ENCODE measurements at places on chromosomes 5 and 9.

DNA sequence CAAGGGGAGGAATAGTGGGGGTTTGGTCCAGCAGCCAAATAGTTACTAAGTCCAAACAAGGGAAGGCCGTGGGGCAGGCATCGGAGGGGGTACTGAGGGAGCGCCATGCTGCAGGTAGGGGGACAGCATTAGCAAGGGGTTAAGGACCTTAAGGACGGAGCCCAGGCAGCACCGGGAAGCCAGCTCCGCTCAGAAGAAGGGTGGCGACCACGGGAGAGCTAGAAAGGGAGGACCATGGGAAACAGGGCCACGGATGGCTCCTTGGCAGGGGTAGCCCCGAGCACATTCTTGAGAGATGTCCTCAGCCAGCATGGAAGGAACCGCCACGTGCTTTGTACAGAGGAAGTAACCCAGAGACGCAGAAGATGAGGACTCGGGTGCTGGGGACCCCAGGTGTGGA, 76.2 kb upstream of the STXBP1 start:
- DNase-seq: no peak

DNA sequence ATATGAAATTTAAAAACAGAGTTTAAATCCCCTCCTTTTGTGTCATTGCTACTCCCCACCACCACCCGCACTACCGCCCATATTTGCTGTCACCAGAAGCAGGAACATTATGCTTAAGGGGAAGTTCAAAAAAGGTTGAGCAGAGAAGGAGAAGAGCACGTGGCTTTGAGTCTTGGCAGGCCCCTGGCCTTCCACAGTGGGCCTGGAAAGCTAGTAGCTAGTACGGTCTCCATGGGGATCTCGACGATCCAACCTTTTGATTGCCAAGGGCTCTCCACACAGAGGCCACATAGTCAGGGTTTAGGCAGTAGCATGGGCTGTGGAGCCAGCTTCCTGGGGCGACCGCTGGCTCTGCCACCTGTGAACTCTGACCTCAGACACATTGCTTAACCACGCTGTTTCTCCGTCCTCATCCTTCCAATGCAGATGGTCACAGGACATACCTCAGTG, 90.1 kb downstream of the GOLPH3 start:
- no peak for DNase-seq

- DNase-seq: no peak
These were observed at the start of gene PCDHGA12 for GRCh38 chr5:141430332-141431113. PCDHGA12 (plus strand) TSS chr5:141430507; CDS start chr5:141430760, 253 bp downstream.

DNA sequence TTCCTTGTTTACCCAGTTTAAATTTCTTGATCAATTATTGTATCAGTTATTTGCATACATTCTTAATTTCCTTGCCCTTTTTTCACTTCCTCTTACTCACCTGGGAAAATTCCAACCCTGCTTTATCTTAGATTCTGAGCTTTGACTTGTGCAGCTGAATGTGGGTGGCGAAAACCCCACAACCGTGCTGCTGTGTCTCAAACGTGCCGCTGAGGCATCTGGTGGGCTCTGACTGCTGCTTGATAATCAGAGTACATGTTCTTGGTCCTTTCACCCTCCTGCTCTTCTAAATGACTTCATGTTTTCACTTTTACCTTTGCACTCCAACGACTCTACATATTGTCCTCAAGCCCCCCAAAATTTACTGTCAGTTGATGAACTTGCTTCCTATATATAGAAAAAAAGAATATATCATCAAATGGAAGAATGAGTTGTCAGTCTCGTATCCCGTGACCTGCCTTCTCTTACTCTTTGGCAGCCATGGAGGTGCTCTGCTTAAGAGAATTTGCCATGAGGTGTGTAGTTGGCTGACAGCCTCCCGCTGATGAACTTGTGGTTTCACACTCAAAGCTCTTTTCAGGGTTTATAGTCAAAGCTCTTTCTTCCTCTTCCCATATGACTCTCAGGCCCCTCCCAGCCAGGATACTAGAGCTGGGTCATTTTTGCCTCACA, 14.0 kb upstream of the JAK2 start:
- no peak for DNase-seq

DNA sequence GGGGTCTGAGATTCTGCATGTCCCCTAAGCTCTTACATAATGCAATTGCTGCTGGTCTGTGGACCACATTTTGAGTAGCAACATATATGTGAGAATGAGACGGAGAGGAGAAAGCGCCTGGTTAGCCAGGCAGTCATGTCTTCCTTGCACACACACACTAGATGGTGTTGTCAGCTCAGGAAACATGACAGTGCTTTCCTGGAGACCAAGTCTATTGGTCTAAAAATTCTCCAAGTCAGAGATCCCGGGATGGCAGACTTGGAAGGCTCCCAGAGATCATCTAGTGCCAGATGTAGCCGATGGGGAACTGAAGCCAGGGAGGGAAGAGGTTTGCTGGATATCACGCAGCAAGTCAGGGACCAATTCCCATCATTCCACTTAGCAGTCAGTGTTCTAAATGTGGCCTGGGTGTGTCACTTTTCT, 53.4 kb downstream of the GALNT12 start:
- DNase-seq: no peak

DNA sequence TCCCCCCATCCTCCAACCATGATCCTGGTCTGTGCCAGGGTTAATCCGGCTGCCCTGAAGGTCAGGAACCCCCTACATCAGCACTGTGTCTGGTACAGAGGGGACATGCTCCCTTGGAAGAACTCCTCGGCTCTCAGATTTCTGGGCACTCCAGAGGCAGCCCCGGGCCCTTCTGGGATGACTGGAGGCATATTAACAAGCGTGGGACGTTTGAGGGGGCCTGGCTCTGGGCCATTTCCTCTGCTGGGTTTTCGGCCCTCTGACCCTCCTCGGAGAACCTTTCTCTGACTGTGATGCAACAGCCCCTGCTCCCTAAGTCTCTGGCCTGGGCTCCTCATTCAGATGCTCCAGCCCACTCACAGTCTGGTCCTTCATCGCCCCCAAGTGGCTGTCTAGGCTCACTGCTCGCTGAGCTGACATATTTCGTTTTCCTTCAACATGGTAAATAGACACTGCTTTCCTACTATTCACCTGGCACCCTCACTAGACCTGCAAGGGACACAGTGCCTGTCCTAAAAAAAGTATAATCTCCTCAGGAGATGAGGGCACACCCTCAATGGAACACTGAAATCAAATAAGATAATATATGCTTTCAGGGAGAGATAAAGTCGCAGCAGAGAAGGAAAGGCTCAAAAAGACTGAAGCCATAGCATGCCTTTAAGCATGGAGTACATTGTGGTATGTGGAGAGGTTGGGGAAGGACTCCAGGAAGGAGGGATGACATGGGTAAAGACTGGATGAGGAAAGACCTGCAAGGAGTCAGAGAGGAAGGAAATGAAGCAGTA, 404.7 kb upstream of the TRPC7 start:
- no peak for DNase-seq

DNA sequence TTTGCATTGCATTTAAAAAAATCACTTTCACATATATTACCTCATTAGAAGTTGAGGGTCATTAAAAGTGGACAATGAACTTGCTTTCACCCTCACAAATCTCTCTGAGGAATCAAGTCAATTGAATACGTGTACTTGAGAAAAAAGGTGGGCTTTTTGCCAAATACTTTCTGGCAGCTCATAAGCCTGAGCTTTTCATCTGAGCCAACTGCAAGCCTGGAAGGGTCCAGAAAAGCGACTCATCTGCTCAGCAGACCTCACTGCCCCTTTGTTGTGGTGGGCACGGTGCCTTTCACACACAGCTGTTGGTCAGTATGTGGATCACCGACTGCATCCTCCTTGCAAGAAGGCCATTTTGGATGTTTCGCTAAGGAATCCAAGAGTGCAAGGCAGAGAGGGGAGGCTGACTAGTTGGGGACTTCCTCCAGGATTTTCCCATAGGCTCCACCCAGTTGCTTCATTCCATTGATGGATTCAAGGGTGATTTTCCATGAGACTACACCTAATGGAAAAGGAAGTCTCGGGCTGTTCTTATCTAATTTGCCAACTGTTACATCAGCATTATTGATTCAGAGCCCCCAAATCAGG, 564.7 kb downstream of the PDE4D start:
- no peak for DNase-seq

DNA sequence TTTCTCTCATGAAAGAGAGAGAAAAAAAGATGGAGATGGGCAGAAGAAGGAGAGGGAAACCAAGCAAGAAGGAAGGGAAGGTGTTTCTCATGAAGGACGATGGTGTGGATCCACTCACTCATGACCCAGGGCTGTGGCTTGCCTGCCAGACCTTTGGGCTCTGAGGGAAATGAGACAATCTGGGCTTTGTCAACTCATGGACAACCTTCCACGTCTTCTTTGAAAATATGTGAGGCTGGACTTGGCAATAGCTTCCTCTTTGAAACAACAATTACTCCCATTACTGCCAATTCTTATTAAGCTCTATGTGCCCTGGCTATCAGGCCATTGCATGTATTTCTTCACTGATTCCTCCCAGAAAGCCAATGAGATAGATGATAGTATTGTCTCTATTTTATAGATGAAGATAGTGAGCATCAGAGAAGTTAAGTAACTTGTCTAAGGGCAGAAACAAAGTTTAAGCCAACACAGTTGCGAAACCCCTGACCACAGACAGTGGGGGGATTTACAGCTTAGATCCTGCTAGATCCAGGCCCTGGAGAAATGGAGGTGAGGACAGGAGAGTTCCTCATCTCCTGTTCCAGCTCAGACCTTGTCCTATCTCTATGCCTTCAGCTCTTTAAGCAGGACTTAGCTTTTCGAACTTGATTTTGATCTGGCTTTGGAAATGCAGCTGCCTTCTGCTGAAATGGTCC, 132.4 kb downstream of the GCNT1 start:
- no peak for DNase-seq

- no peak for DNase-seq
These were observed 63.6 kb downstream of the RNF180 start for GRCh38 chr5:64229163-64229774.

GRCh38 chr9:88628114-88628513, 93.1 kb downstream of the NXNL2 start:
- DNase-seq: no peak

DNA sequence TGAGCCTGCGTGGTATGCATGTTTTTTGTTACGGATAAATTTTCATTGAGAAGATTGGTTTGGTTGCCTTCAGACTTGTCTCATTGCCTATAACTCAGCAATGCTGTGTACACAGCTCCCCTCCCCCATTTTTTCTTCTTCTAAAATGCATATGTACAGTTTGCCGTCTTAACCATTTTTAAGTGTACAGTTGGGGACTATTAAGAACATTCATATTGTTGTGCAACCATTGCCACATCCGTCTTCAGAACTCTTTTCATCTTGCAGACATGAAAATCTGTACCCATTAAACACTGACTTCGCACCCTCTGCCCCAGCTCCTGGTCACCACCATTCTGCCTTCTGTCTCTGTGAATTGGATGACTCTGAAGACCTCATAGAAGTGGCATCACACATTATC, 6.2 kb downstream of the EXOC3 start:
- no peak for DNase-seq

GRCh38 chr5:100667161-100667630, 132.0 kb downstream of the FAM174A start:
- DNase-seq: no peak

DNA sequence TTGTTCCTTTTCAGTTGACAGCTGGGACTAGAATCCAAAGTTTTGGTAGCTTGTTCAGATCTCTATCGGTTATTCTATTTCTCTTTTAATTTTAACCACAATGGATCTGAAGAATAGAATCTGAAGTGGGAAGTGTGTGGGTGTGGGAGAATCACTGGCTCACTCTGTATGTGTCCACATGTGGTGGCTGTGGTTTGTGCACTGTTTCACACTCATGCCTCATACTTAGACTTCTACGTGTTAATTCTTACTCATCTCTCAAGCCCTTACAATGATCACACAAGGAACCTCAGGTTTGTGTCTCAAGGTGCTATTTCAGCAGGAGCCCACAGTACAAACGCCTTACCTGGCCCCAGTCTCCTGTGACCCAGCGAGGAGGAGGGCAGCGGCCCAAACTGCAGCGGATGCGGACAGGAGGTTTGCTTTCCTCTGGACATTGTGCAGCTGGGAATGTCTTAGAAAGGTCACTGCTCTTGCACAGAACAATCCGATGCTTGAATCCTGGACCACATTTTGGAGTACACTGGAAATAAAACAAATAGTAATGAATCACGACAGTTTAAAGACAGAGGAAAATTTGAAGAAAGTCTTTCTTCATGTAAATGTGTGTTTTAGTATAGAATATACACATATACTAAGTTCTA, 309.1 kb downstream of the ADAMTS6 start:
- DNase-seq: no peak

Measured in stimulated activated CD8-positive, alpha-beta memory T cell treated with anti-CD3 and anti-CD28 coated beads, Interleukin-15, amount 100 ng/mL, for 24 hours (primary cell).